ENCODE measurements at places on chromosomes 11 and 22. TPM values are rescaled to one million over a fixed set of nuclear protein-coding genes. Genes with fewer than 3 reads are reported as not detected.

The CATSPERZ gene
- total RNA-seq: not detected

DNA sequence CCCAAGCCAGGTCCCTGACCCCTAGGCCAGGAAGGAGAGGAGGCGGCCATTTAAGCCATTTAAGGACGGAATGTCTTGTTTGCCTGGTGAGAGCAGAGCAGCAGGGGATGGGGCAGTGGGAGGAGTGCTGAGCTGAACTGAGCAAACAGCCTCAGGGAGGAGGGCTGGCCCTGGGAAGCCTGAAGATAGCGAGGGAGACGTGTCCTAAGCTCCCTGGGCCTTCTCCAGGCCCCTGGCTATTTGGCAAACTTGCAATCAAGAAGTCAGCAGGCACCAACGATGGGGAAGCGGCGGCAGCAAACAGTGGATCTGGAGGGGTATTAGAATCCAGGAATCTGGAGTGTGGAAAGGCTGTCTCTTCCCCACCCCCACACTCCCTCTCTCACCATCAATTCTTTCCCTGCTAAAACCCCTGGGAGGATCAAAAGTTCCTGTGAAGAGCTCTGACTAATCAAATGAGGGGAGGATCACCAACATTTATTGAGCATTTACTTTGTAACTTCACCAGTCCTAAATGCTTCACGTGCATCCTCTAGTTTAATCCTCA is 8.8 kb downstream of the BCL9L start:
- no peaks in the 10 kb centered on the region for H3K27me3 ChIP-seq
- peak; percentile 89 for DNase-seq
- H3K4me3 ChIP-seq: peak overlapping the region; percentile 53
- H3K27ac ChIP-seq: peak overlapping the region; percentile 99
- peaks cover 91% of the 10 kb centered on the region for H3K4me1 ChIP-seq

GRCh38 chr11:88469561-88470225 is 132.2 kb upstream of the CTSC start:
- H3K27ac ChIP-seq: no peak overlapping the region
- no peak overlapping the region for H3K4me3 ChIP-seq
- no peak for DNase-seq
- no peaks in the 10 kb centered on the region for H3K4me1 ChIP-seq
- no peaks in the 10 kb centered on the region for H3K27me3 ChIP-seq

The NLRP14 gene
- not detected for total RNA-seq

DNA sequence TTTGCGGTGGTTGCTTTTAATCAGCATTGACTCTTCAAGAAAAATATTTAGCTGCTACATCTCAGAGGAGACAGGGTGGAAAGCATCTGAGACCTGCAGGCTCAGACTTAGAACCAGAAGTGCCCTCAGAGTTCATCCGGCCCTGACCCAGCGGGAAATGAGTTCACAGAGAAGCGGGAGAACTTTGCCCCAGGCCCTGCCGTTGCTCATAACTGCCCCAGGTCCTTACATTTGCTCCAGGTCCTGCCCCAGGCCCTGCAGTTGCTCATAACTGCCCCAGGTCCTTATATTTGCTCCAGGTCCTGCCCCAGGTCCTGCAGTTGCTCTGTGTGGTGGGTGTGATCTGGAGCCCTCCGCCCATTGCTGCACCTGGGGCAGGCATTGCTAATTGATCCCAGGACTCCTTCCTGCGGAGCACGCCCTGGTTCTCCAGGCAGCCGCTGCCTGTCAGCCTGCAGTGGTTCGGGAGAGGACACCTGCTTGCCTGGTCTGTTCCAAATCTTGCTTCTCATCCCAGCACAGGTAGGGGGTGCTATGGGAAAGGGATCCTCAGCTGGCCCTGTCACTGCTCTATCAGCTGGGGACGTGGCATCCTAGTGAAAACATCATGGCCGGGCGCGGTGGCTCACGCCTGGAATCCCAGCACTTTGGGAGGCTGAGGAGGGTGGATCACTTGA is 58.1 kb upstream of the PPP6R3 start:
- no peak overlapping the region for H3K4me3 ChIP-seq
- H3K4me1 ChIP-seq: no peaks in the 10 kb centered on the region
- H3K27ac ChIP-seq: no peak overlapping the region
- no peaks in the 10 kb centered on the region for H3K36me3 ChIP-seq
- no peaks in the 10 kb centered on the region for H3K27me3 ChIP-seq
- DNase-seq: no peak

DNA sequence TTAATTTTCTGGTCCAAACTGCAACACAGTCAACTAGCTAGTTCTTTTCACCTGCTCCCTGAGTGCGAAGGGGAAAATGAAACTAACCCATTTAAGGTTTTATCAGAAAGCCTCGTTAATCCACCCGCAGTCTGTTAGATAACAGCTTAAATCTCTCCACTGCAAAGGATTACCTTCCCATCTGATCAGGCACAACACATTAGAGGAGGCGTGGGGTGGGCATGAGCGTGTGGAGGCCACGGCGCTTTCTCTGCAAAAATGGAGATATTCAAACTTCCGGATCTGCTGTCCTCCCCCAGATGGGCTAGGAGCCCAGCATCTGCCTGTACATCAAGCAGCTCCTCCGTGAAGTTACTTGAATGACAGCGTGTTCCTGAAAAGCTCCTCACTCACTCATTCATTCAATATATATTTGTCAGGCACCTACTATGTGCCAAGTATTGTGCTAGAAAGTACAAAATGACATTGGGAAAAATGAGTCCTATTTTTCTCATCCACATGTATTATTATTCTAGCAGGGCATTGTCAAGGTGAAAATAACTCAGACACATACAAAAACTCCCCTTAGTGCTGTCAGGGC is 13.5 kb upstream of the ANKK1 start:
- H3K4me3 ChIP-seq: no peak overlapping the region
- H3K36me3 ChIP-seq: no peaks in the 10 kb centered on the region
- H3K27ac ChIP-seq: peak overlapping the region; percentile 40
- no peaks in the 10 kb centered on the region for H3K27me3 ChIP-seq
- peaks cover 33% of the 10 kb centered on the region for H3K4me1 ChIP-seq

The ELFN2 gene
- total RNA-seq: 0.89 TPM

The PLEKHB1 gene
- not detected for total RNA-seq

- no peak overlapping the region for H3K27ac ChIP-seq
- no peak overlapping the region for H3K4me3 ChIP-seq
- DNase-seq: peak; percentile 38
- H3K27me3 ChIP-seq: no peaks in the 10 kb centered on the region
Observed at GRCh38 chr11:122723576-122723975, 68.1 kb downstream of the UBASH3B start.
